HEK293T (cell line): ENCODE measurements at places on chromosomes 13 and 19.

- no peak for DNase-seq
Measured at GRCh38 chr13:103546271-103546670, 480.1 kb upstream of the SLC10A2 start.

DNA sequence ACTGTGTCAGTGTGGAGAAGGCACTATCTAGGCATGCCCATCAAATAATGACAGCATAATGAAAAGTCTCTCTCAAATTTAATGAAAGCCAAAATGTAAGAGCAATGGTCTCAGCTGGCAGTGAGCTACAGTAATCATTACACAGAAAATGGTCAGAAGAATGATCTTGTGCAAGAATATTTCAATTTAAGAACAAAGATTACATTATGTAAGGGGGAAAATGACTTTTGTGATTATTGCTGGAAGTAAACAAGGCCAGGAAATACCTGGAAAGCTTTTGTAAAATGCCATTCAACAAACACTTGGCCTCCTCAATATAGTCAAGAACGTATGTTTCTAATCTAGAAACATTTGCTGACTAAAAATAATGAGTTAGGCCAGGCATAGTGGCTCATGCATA, 89.1 kb downstream of the CAB39L start:
- DNase-seq: no peak

GRCh38 chr19:39814595-39814994, 19.4 kb downstream of the DYRK1B start:
- DNase-seq: no peak

GRCh38 chr19:27774337-27774736, 1438.6 kb downstream of the UQCRFS1 start:
- DNase-seq: peak; percentile 19
